ENCODE measurements at places on chromosomes 4 and X. TPM values are rescaled to one million over a fixed set of nuclear protein-coding genes. Genes with fewer than 3 reads are reported as not detected.

DNA sequence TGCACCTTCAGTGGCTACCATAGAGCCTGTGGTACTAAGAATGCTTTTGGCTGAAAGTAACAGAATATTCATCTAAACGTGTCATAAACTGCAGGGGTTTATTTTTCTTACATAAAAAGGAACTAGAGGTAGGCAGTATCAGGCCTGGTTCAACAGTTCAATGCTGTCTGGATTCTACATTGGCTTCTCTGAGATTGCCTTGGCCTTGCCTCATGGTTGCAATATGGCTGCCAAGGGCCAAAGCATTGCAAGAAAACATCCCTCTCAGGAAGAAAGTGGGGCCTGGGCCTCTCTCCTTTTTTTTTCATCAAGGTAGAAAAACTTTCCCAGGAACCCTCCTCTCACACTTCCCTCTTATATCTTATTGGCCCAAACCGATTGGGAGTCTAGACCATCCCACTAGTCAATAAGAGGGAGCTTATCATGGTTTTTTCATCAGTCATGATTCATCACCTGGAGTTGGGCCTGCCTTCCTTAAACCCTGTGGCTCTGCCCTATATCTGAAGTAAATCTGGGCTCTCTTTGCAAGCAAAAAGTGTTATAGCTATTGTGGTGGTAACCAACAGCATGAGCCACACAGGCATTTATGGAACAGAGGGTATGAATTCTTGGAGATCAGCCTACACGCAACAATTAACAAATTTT is 1.8 kb upstream of the DOCK11 start:
- no peak for DNase-seq

DNA sequence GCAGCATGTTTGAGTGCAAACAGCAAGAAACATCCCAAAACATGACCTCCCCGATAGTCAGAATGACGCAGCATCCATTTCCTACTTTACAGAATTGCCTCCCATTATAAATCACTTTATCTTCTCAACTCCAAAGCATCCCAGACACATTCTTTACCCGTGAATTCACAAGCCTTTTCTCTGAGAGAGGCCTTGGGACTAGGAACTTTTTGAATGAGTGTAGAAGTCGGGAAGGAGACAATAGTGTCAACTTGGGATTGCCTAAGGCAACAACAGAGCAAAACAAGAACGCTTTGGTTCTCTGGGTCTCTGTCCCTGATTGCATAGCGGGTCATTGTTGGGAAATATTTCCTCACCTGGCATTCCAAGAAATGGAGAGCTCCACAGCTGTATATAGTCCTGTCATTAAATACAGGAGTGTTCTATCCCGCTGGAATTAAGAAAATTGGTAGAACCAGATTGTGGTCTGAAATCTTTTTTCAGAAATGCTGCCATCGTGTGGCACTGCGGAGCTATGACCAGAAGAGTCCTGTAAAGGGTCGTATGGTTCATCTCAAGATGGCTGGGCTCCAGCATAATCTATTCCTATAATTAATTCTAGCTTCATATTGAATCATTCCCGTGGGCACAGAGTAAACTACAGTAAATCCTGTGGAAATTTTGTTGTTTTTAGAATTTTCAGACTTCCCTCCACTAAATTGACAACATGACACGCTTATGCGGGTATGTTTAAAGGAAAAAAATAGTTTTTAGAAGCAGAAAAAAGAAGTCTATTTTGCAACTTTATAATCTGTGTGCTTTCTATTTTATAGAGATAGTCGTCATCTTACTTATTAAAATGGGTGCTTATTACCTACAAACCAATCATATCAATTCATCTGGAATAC is 2.0 kb upstream of the SPP1 start:
- DNase-seq, result peak; percentile 46

DNA sequence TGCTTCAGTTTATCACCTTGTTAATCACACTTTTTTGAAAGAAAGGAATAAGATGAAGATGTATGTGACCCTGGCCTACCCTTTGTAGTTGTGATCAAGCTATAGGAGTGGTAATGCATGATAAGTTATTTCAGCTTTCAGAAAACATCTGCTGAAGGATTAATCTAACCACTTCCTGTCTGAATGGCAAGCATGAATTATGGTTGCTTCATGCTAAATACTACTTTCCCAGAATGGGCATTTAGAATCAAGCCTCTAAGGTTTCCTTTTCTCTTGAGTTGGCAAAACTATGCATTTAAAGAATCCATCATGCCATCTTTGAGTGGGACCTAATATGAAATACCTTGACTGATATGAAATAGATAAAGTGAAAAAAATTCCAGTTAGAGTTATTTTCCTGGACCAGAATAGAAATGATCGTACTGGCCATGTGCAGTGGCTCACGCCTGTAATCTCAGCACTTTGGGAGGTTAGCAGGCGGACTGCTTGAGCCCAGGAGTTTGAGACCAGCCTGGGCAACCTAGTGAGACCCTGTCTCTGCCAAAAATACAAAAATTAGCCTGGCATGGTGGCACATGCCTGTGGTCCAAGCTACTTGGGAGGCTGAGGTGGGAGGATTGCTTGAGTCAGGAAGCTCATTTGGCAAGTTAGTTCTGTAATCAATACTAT is 59.1 kb downstream of the ANXA3 start:
- peak; percentile 4 for DNase-seq

- no peak for DNase-seq
These were observed 46.9 kb downstream of the JADE3 start for GRCh38 chrX:46959101-46959500.

DNA sequence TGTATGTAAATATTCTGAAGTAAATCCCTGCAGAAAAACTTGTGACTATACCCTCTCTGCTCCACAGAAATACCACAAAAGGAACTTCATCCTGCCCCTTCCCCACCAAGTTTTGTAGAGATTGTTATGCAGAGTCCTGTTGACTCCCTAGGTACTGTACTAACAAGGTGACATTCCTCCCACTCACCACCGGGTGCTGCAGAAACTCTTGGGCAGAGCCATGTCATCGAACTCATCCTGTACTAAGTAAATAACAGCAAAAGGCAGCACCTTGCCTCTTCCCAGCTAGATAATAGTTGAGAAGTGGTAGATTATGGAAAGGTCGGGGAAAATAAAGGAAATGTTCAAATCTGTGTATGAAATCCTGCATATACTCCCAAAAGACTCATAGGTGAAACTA is 233.3 kb downstream of the STPG2 start:
- no peak for DNase-seq

DNA sequence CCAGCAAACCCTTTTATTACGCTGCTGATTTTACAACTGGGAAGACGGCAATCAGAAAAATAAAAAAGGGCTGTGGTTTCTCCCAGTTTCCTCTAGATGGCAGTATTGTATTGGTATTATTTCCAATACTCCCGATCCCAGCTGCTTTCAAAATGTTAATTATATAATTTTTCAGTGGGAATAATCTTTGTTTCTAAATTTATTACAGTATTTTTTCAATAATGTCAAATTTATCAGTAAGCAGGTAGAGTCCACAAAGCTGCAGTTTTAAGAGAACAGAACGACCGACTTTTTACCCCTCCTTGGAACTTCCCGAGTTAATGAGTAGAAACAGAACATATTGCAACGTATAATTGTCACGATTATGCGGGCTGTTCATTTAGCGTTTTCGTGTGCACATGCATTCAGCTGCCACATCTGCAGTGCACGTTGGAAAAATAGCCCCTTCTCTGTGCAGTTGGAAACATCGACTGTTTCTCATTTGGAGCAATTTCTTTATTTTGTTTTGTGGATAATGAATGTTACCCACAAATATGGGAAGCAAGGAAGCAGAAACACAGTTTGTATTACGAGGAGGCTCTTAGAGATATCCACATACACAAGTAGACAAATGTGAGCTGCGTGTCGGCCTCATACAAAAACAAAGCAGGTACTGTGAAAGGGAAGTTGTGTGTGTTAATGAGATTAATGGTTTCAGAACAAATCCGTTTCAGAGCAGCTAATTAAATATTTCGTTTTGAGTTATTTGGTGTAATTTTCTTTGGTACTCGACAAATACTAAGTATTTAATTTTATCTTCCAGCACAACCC is 188.0 kb downstream of the STIM2 start:
- DNase-seq, result peak; percentile 78

DNA sequence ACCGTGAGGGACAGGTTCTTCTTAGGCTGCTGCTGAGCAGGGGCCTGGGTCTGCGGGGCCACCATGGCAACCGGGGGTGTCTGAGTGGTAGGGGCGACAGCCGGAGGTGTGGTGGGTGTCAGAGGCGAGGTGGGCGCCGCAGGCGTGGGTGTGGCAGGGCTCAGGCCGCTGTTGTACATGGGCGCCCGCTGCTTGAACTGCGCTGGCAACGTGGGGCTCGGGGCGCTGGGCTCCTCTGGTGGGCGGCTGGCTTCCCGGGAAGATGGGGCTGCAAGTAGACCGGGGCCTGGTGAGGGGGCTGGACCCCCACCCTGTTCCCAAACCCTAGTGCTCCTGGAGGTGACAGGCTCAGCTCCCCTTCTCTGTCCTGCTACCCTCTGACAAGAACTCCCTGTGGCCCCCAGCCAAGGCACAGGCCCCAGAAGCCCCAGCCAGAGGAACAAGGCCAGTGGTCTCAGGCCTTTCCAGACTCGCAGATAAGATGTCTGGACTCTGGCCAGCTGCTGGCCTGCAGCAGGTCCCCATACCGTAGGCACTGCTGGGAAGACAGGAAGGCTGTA is 24.8 kb downstream of the NELFA start:
- no peak for DNase-seq

- no peak for DNase-seq
These were observed 816.8 kb downstream of the RPA4 start for GRCh38 chrX:97700547-97700946.

- DNase-seq, result peak; percentile 19
These were observed 1.2 kb downstream of the GUCY1A1 start for GRCh38 chr4:155667568-155668511.

DNA sequence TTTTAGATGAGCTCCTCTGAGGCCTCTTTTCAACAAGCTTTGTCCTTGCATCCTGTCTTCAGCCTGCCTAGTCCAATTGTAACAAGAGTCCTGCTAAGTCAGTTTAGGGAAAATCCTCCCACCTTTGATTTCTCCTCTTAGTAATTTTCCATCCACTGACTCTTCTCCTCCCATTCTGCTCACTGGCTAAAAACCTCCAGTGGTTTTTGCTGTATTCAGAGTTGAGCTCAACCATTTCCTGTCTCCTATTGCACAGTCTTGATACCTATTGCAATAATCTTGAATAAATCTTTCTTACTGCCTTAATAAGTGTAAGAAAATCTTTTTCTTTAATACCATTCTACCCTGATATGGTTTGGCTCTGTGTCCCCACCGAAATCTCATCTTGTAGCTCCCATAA is 117.8 kb upstream of the ENPP6 start:
- no peak for DNase-seq

GRCh38 chr4:159379836-159380235 is 277.0 kb downstream of the RAPGEF2 start:
- no peak for DNase-seq

DNA sequence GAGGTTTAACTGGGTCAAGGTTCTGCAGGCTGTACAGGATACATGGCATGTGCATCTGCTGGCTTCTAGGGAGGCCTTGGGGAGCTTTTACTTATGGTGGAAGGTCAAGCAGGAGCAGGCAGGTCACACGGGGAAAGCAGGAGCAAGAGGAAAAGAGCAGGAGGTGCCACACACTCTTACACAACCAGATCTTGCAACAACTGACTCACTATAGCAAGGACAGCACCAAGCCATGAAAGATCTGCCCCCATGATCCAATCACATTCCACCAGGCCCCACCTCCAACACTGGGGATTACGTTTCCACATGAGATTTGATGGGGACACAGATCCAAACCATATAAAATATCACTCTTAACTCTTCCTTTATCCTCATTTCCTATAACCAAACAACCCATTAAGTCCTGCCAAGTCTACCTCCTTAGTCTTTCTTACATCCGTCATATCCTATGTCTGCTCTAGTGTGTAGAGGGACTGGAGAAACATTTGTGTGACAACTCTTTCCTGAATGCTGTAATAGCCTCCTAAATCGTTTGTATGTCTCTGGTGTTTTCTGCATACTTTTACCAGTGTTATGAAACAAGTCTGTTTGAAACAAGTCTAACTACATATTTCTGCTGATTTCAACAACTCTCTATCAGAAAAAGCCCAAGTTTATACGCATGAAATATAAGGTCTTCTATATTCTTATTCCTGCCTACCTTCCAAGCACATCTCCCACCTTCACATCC is 8.3 kb upstream of the RAP2C start:
- DNase-seq, result no peak

- no peak for DNase-seq
These were observed 219.5 kb downstream of the PAPSS1 start for GRCh38 chr4:107500551-107500950.

Gene ALB
- 0.69 TPM for total RNA-seq

Gene CFAP99
- total RNA-seq, result not detected

Gene ARAP2
- 48.6 TPM for total RNA-seq

Gene TCEAL7
- total RNA-seq, result 44.0 TPM

Gene UNC5C
- 1.1 TPM for total RNA-seq

Measured in skin of body (tissue), 3 donors.